Tongue (tissue), 3 donors: ENCODE measurements at places on chromosomes 11 and 22. TPM values are rescaled to one million over a fixed set of nuclear protein-coding genes. Genes with fewer than 3 reads are reported as not detected.

- no peak for DNase-seq
These were observed 3.6 kb upstream of the C11orf86 start for GRCh38 chr11:66971488-66971887.

DNA sequence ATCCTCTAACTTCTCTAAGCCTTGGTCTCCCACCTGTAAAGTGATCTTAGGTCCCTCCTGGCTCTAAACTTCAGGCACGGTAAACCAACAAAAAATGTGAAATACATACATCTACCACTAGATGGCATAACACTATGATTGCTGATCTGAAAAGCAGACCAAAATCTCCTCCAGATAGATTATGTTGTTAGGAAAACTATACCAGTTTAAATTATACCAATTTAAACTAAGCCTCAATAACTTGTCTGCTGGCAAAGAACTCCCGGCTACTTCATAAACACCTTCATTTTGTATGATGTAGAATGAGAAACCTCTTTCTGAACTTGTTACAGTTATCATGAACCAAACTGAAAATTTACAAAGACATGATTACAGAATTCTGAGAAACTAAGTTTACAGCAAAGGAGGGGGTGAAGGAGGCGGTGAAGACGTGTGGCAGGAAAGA lies 85.9 kb downstream of the SBF2 start:
- DNase-seq: peak; percentile 54

- no peak for DNase-seq
These were observed 211.4 kb downstream of the ETS1 start for GRCh38 chr11:128375961-128376360.

DNA sequence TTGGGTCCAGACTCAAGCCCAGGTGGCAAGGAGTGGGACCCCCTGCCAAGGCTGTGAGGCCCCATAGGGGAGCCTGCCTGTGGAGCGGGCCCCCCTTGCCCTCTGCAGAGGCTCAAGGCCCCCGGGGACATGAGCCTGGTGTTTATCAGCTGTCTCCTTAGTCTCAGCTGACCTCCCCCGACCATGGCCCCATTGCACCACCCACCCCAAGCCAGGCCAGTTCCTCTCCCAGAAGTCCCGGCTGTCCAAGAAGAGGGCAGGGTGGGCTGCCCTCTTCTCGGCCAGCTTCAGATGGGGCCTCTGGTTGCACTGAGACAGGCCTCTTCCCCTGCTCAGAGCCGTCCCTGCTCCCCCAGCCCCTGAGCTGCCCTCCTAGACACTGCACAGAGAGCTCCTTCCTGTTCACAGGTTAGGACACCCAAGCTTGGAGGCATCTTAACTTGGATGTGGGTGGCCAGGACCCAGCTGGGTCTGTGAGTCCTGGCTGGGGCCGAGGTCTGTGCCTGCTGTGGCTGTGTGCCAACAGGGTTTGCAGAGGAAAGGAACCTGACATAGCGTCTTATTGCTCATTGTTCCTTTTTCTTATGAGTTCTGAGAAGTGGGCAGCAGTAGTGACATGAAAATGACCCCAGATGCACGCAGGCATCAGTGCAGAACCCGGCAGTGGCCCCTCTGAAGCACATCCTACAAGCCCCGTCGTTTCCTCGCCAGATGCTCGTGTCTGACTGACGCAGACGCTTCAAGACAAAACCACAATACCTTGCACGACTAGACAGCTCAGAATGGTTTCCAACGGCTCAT lies 5.4 kb downstream of the TRABD start:
- peak; percentile 38 for DNase-seq

DNA sequence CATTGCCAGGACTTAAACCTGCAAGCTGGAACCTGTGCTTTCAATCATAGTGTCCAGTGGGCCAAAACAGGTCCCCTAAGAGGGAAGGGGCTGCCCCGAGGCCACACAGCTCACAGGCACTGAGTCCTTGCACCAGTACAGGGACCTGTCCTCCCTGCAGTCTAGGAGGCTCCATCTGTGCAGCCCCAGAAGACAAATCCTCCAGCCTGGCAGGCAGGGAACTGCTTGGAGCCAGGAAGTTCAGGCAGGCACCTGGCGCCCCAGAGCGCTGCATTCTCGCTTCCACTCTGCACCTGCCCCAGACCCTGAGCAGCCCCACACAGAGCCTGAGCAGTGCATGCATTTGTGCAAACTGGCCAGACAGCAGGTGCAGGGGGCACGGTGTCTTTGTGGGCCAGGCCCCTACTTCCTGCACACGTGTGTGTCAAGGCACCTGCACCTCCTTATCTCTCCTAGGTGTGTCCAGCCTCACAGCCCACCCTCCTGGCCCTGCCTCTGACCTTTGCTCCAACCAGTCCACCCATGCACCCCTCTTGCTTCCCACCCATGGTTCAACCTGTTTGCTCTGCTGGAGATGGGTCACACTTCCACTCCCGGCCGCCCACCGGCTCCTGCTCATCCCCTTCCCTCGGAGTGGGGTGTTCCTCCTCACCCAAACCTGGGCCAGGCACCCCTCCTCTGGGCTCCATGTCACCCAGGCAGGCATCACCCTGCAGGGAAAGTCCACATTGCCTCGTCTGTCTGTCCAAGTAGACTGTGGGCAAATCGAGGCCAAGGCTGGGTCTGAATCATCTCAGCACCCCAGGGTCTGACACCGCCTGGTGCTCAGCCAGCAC lies 19.0 kb downstream of the LINC01488 start:
- no peak for DNase-seq

- DNase-seq: no peak
These were observed 127.5 kb downstream of the PKNOX2 start for GRCh38 chr11:125292100-125292499.

DNA sequence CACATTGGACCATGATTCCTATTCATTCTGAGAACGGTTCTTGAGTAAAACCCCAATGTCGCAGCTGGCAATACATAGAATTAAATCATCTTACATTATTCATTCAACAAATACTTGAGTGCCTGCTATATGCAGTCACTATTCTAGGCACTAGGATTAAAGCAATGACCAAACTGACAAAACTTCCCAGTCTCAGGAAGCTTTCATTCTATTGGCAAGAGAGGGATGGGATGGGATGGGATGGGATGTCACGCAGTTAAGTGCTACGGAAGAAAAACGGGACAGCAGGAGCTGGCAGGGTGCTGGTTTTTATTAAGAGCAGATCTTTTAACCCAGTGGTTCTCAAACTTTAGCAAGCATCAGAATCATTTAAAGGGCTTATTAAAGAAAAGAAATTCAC lies 2.9 kb downstream of the PAK1 start:
- no peak for DNase-seq

- peak; percentile 57 for DNase-seq
These were observed 592 bp upstream of the CTSC start for GRCh38 chr11:88337987-88338668.

GRCh38 chr11:40722179-40722795 lies 737.2 kb downstream of the LRRC4C start:
- peak; percentile 5 for DNase-seq

DNA sequence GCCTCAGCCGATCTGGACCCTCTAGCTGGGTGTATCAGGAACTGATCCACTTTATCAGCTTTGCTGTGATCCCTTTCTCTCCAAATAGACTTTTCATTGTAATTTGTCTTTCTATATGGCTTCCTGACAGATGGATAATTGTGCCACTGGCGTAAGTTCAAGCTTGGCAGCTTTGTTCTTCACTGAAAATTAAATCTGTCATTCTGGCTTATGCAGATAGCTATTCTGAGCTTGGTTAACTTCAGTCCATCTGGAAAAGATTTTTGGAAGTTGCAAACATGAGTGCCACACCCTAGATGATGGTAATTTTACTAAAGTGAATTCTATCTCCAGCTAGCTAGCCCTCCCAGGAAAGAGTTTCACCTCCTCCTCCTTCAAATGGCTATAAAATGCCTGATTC lies 8.1 kb downstream of the OR5A2 start:
- peak; percentile 24 for DNase-seq

- DNase-seq: peak; percentile 34
These were observed 106.4 kb upstream of the FGF3 start for GRCh38 chr11:69925366-69926196.

DNA sequence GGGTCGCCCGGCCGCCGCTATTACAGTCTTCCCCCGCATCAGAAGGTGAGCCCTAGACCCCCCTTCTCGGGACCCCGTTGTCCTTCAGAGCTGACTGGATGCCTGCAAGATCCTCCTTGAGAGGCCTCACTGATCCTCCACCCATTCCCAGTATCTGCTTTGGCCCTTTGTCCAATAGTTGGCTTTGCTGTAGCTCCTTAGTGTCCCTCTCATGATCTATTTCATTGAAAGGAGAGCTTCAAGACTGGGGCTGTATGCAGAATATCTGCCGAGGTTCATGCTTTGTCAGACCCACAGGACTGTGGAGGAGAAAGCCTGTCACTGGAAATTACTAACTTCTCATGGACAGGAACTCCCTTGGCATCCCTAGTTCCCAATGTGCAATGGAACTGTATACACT lies 499 bp downstream of the DLAT start:
- peak; percentile 36 for DNase-seq

- DNase-seq: no peak
These were observed 15.5 kb upstream of the GRK3 start for GRCh38 chr22:25548866-25549464.

- DNase-seq: peak; percentile 84
These were observed 4.9 kb upstream of the CNTN5 start for GRCh38 chr11:99015634-99016454.

DNA sequence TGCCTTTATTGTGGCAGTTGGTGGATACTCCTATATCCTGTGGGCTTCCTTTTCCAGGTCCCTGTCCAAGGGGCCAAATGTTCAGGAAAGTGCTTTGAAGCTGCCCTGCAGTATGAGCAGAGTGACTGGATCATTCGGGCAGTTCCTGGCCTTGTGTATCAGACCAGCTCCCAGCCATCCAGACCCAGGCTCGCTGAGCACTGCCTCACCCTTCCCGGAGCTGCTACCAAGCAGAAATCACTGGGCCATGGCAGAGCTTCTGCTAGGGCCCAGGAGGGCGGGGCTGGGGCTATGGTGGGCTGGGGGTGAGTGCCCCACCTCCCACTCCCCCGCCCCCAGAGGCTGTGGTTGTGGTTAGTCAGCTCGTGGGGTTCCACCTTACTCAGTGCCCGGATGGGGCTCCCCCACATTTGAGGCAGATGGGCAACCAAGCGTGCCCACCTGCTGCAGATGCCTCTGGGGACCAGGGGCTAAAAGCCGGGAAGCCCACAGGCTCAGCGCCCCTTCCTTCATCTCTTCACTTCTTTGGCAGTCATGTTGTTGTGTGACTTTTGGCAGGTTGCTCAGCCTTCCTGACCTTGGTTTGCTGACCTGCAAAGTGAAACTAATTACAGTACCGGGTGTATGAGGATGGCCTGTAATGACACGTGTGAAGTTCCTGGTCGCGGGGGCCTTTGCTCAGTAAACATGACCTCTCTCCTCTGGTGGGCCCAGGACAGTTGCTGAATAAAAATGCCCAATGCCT lies 2.1 kb upstream of the LRRC32 start:
- no peak for DNase-seq

GRCh38 chr11:2127482-2128129 lies 11.6 kb downstream of the IGF2 start:
- peak; percentile 57 for DNase-seq

GRCh38 chr11:61090982-61091372 lies 11.3 kb upstream of the CD5 start:
- no peak for DNase-seq

- DNase-seq: peak; percentile 61
These were observed 120.9 kb upstream of the ZC3H12C start for GRCh38 chr11:109972181-109972715.

DNA sequence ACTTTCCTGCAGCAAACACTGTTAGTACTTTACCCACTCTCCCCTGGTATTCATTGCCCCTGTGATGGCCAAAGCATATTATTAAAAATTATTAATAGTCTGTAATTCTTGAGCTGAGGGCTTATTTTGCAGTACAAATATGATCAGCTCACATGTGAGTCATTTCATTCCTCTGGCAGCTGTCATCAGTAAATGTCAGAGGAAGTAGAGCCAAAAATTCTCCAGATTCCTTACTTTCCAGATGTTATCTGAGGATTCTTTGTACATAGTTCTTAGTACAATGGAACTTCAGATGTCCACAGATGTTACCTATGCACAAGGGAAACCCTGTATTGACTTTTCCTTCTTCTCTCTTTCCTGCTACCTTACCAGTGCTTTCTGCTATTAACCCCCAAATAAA lies 12.5 kb downstream of the OR5B3 start:
- no peak for DNase-seq

- no peak for DNase-seq
These were observed 14.9 kb downstream of the SCYL1 start for GRCh38 chr11:65539744-65540289.

- peak; percentile 69 for DNase-seq
These were observed 29.2 kb downstream of the SC5D start for GRCh38 chr11:121321614-121322243.

GRCh38 chr11:18455686-18456372 lies at the start of gene LDHAL6A:
Gene LDHAL6A (plus strand): TSS chr11:18455856. CDS start chr11:18456681, 825 bp downstream.
- DNase-seq: no peak

GRCh38 chr11:43644621-43645299 lies 35.8 kb upstream of the HSD17B12 start:
- peak; percentile 5 for DNase-seq

Gene RAPSN
- 55.2 TPM for total RNA-seq

Gene IL18
- 5.2 TPM for total RNA-seq

Gene GPHA2
- total RNA-seq: not detected

Gene MEI1
- not detected for total RNA-seq

Gene VPREB1
- not detected for total RNA-seq

Gene PTGDR2
- total RNA-seq: 1.3 TPM

Gene PATE2
- not detected for total RNA-seq

Gene SLC6A5
- not detected for total RNA-seq
